ENCODE measurements at places on chromosomes 4 and X.

- DNase-seq = no peak
These were observed 67.4 kb downstream of the VCX2 start for GRCh38 chrX:8103655-8104054.

DNA sequence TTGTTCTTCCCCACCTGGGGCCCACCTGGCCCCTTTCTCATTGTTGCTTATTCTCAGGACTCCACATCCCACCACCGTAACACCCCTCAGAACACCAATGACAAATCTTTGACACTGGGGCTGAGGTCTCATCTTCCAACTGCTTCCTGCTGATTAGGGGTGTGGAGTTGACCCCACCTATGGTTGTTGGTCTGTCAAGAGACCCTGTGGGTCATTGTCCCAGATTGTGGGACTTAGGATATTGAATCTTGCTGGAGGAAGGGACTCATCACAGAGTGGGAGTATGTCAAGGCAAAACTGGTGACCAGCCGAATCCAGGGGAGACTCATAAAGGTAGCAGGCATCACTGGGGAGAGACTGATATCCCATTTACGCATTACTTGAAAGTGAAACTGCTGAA is 140.2 kb upstream of the PLAC1 start:
- no peak for DNase-seq

DNA sequence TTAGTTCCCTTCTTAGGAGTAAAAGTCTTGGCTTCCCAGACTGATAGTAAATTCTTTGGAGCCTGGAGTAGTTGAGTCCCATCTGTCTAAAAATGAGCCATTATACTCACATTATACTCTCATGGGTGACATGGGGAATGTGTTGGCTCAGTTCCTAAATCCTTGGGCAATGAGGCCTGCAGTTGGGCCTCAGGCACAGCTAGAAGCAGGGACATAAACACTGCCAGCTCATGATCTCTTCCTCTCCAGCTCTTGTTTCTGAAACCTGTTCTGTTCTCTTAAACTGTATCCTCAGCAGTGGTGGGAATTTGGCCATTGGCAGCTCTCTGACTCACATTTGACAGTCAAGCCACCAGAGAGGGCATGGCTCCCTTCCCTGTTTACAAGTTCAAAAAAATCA is 212.5 kb downstream of the SPATA18 start:
- DNase-seq = no peak

DNA sequence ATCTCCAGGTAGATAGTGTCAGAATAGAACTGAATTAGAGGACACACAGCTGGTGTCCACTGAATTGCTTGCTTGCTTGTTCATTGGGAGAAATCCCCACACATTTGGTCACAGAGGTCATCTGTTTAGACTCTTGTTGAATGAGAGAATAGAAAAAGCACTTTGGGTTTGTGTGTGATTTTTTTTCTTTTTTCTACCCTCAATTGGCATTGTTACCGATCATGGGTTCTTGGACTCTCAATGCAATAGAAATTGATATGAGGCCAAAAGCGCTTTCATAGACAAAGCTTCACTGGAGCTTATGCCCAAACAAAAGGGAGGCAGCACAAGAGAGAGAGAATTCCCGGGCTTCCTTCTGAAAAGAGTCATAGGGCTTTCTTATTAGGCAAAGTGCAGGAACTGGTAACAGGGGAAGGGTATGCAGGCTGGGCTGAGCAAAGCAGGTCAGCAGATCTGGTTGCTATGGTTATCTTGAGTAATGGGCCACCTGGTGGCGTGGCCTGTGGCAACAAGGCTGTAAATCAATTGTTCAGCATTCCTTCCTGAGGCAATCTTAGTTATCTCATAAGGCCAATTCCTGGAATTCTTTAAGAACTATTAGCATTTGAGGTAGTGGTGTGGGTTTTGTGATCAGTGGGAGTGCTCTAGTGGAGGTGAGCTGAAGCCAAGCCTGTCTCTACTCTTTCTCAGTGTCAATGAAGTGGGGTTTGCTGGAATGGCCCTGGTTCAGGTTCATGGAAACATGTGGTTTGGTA is 5.3 kb upstream of the GPR82 start:
- DNase-seq = no peak

GRCh38 chr4:151217326-151217725 is 59.6 kb upstream of the PRSS48 start:
- DNase-seq = no peak

- DNase-seq = no peak
These were observed 616 bp upstream of the KLHL34 start for GRCh38 chrX:21658746-21659145.

GRCh38 chrX:28586981-28587551 is at the start of gene IL1RAPL1:
TSS of gene IL1RAPL1 (plus strand) at chrX:28587446.
- DNase-seq = no peak

DNA sequence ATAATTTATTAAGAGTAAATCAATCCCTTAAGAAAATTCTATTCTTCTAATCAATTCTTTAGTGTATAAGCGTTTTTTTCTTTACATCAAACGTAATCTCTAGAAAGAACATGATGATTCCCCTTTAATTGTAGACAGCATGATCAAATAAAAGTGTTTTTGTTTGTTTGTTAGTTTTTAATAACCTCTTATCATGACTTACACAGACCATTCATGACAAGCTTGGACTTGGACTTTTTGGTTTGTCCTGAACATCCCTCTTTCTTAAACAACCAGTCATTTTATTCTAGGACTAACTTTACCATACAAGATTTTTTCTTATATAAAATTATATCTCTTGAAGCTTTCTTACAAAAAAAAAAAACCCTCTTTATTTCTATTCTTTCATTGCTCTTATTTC is 344.6 kb upstream of the SPOCK3 start:
- DNase-seq = no peak

DNA sequence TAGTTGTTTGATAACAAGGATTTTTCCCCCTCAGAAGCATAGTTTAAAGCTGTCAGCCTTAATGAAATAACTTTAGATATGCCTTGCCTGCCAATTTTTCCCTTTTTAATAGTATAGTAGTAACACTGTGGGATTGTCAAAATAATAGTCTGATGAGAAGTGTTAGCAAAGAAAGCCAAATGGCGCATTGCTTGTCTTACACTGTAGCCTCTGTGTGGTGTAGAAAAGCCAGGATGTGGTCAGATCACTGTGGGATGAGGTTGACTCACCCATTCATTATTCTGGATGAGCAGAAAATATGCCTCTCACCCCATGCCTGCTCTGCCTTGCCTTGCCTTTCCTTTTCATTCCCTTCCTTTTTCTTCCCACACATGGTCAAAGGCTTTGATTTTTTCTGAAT is 257.8 kb upstream of the NRK start:
- no peak for DNase-seq

DNA sequence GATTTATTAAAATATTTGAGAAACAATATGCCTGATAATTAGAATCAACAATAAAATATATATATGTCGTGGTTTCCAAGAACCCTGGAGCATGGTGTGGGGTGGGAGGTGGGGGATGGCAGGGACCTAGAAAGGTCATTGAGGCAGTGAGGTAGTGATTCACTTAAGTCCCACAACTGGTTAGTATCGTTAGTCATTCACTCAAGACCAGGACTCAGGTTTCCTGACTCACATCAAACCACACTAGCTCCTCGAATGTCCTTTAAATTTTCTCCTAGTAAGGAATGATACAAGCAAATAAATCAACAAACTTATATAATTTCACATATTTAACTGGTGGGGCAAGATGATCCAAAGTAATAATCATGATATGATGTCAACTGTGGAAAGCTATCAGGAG is 158.8 kb upstream of the AADAT start:
- DNase-seq = no peak

DNA sequence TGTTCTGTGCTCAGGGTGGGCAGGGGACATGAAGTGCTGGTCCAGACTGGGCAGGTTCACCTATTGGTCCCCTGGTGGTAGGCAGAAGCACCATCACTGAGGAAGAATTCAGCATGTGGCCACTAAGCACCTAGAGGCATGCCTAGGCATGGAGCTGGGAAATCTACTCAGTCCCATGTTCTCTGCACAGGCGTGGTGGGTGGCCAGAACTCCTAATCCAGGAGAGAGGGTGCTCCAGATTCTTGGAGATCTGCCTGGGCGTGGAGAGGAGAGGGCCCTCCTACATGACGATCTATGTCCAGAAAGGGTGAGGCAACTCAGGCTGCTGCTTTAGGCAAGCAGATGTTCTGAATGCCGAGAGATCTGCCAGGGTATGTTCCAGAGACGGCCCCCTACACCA is 44.6 kb upstream of the MAGEC2 start:
- DNase-seq = no peak

DNA sequence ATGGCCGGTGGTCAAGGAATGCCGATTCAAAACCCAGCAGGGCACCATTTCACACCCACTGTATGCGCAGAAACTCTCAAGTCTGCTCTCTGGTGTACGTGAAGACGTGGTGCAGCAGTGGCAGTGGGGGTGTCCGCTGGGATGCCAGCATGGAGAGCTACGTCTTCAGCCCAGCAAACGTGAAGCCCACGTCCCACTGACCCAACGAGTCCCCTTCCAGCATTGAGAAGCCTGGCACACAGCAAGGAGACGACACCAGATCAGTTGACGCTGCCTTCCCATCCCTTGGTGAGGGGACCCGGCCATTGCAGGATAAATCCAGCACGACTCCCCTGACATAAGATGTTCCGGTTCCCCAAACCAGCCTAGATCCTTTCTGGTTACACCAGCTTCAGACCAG is 2.2 kb upstream of the PLXNB3 start:
- no peak for DNase-seq

- no peak for DNase-seq
These were observed 37.7 kb downstream of the NAA11 start for GRCh38 chr4:79288185-79288584.

- no peak for DNase-seq
These were observed 50.8 kb upstream of the ADGRL3 start for GRCh38 chr4:61149278-61149677.

DNA sequence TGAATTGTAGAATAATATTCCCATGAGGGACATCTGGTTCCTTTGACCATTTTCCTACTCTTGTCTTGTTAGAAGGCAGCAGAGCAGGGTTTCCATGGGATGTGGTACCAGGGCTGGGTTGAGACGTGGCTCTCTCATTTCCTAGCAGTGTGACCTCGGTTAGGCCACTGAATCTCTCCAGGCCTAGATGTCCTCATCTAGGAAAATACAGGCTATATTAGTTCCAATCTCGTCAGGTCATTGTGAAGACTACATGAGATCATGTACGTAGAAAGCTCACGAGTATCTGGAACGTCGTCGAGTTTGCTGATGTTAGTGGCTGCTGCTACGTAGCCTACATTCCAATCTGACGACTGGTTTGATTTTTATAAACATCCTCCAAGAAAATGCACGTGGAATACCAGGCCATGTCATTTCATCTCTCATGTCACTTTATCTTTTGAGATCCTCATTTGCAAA is 278.2 kb upstream of the GATB start:
- DNase-seq = no peak

DNA sequence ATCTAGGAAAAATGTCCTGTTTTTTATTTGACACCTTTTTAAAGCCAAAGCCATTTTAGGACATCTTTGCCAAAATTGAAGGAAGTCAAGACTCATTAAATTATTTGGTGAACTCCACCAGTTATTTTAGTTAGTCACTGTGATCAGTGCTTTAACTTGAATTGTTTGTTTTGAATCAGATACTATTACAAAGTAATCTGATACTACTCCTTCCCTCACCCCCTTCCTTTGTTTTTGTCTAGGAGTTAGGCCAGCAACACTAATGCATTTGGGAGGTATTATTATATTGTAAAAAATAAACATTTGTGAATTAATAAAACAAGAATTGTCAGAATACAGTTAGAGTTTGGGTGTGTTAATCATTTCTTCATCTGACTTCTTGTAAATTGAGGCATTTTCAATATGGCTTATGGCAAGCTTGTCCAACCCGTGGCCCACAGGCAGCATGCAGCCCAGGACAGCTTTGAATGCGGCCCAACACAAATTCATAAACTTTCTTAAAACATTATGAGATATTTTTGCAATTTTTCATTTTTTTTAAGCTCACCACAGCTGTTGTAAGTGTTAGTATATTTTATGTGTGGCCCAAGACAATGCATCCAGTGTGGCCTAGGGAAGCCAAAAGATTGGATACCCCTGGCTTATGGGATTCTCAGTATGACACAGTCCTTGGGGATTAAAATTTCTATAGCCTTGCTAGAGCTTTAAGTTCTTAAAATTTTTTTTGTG is 182.2 kb downstream of the BMPR1B start:
- no peak for DNase-seq

DNA sequence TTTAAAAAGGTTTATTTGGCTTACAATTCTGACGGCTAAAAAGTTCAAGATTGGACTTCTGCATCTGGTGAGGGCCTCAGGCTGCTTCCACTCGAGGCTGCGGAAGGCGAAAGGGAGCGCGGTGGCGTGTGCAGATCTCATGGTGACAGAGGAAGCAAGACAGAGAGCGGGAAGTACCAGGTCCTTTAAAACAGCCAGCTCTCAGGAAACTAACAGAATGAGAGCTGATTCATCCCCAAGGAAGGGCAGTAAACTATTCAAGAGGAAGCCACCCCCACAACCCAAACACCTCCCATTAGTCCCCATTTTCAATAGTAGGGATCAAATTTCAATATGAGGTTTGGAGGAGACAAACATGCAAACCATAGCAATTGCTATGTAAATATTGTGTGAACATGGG is 2144.2 kb upstream of the AGA start:
- no peak for DNase-seq

DNA sequence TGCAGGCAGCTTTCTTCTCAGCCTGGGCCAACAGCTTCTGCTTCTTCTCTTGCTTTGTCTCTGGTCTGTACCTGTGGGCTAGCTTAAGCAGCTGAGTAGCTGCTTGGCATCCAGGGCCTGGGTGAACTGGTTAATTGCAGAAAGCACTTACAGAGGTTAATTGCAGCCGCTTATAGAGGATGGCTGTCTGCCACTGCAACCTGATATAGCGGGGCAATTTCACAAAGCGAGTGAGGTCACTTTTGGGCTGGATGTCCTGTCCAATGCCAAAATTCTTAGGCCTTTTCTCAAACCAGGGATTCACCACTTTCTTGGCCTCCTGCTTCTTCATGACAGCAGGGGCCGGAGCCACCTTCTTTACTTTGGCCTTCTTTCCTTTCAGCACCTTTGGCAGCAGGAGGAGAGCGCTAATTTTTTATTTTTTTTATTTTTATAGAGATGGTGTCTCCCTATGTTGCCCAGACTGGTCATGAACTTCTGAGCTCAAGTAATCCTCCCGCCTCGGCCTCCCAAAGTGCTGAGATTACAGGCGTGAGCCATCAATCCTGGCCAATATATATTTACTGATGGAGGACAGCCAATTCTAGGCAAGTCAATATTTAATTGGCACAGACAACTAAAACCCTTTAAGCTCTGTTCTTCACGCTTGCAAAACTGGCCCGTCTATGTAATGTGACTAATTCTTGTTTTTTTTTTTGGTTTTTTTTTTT is 61.0 kb downstream of the ENOPH1 start:
- DNase-seq = no peak

GRCh38 chr4:118289794-118290193 is 63.0 kb downstream of the PRSS12 start:
- no peak for DNase-seq

GRCh38 chr4:106830879-106831278 is 205.2 kb downstream of the DKK2 start:
- no peak for DNase-seq

DNA sequence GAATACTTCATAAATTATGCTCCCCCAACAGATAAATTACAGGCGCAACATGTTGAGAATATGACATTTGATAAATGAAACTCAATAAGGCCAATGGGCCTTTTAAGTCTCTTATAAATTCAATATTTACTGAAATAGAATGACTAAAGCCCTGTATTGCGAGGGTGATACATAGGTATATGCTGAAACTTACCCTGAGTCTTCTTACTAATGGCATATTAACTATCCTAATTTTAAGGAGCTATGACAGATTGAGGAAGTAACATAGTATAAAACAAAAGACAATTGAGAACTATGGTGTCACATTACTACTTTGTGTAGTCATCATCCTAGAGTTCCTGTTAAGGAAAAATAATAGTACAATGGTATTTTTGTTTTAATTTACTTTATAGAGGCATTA is 440.7 kb downstream of the IL15 start:
- no peak for DNase-seq

All from GDM1 (cell line).